ENCODE measurements at places on chromosomes 16 and 17. TPM values are rescaled to one million over a fixed set of nuclear protein-coding genes. Genes with fewer than 3 reads are reported as not detected.
A peak's percentile ranks its signal among the peaks of the same experiment; 100 is the strongest.

The CA7 gene
- 0.28 TPM for polyA plus RNA-seq

The CMTM2 gene
- polyA plus RNA-seq, result 0.52 TPM

DNA sequence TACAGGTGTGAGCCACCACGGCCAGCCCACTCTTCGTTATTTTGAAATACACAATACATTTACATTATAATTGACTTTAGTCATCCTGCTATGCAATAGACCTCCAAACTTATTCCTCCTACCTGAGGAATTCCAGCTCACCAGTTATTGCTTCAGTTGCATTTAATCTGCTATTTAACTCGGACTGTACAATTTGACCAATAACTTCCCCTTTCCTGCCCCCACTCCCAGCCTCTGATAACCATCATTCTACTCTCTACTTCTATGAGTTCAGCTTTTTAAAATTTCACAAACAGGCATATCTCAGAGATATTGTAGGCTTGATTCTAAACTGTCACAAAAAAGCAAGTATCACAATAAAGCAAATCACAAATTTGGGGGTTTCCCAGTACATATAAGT, 157.0 kb downstream of the COPRS start:
- DNase-seq, result no peak

- no peak for DNase-seq
Measured at GRCh38 chr16:73125850-73126524, 78.1 kb upstream of the ZFHX3 start.

DNA sequence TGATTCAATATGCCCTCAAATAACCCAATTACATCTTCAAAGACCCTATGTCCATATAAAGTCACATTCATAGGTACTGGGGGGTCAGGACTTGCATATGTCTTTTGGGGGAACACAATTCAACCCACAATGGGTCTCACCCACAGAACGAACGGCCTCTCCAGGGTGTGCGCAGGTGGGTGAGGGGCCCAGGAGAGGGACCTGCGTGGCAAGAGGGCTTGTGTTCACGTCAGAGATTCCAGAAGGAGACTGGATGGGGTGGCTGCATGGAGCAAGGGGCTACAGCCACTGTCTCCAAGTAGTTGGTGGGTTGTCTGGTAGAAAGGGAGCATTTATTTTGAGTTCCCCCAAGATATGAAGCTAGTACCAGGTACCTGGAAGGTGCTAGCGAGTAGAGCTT, 212.2 kb downstream of the SEC14L1 start:
- DNase-seq, result no peak

DNA sequence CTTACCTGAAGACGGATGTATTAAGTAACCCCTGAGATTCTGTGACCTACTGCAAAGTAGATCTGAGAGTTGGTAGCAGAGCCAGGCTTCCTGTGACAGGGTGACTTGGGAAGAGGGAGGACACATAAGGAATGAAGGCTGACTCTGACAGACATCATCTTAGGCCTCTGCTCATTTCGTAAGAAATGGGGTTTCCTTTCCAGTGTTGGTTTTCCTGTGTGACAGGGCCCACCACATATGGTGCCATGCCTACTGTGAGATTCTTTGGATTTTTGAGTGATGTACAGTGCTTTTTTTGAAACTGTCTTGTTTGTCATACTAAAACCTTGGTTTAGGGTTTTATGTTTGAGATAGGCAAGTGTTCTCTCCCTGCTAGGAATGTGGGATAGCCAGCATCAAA, 12.7 kb downstream of the LIG3 start:
- no peak for DNase-seq

The TMC5 gene
- polyA plus RNA-seq, result 0.62 TPM

- no peak for DNase-seq
Measured at GRCh38 chr17:17846003-17846402, 9.2 kb upstream of the SREBF1 start.

DNA sequence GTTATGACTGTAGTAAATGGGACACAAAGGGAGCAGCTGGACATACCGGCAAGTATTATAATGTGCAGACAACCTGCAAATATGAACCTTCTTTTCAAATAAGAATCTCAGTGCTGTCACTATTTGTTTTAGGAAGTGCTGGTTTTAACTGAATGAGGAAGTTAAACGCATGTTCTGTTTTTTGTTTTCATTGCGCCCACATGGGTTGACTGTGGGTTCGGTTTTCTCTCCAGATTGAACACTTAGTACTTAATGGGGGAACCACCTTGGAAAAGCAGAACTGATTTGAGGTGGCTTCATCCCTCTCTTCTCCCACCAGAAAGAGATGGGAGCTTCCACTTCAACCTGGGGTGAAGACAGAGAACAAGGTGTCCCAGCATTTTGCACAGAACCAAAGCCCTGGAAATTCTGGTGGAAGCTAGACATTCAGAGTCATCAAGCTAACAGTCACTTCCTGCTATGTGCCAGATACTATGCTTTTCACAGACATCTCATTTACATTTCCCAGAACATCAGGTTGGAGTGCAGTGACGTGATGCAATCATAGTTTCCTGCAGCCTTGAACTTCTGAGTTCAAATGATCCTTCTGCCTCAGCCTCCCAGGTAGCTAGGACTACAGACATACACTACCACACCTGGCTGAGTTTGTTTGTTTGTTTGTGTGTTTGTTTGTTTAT, 149.8 kb downstream of the CDH13 start:
- no peak for DNase-seq

GRCh38 chr16:58085584-58086251, 43.5 kb downstream of the CFAP20 start:
- DNase-seq, result no peak

- DNase-seq, result no peak
Measured at GRCh38 chr17:1180958-1181752, 1.4 kb upstream of the ABR start.

DNA sequence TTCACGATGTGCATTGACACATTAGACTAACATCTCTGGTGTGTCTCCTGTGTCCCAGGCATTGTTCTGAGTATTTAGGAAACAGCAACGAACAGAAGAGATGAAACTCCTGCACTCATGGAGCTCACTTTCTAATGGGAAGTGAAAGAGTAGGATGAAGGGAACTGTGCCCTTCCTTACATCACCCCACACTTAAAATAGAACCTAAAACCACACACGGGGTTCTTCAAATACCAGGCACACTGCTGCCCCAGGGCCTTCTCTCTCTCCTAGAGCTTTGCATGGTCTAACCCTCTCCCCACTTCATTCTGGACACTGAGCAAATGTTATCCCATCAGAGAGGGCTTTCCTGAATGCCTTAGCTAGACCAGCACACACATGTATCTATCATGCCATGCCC, 33.7 kb downstream of the TRIM25 start:
- DNase-seq, result no peak

GRCh38 chr17:47197821-47198220, 8.7 kb upstream of the CDC27 start:
- DNase-seq, result no peak

The CCL7 gene
- polyA plus RNA-seq, result not detected

The ACSF2 gene
- polyA plus RNA-seq, result 112 TPM

GRCh38 chr17:66255112-66255511, 25.9 kb upstream of the APOH start:
- peak; percentile 63 for DNase-seq

The TPSD1 gene
- not detected for polyA plus RNA-seq

- DNase-seq, result no peak
Measured at GRCh38 chr16:14377326-14377725, 252.7 kb downstream of the PARN start.

- no peak for DNase-seq
Measured at GRCh38 chr16:65222049-65222448, 100.2 kb upstream of the CDH11 start.

DNA sequence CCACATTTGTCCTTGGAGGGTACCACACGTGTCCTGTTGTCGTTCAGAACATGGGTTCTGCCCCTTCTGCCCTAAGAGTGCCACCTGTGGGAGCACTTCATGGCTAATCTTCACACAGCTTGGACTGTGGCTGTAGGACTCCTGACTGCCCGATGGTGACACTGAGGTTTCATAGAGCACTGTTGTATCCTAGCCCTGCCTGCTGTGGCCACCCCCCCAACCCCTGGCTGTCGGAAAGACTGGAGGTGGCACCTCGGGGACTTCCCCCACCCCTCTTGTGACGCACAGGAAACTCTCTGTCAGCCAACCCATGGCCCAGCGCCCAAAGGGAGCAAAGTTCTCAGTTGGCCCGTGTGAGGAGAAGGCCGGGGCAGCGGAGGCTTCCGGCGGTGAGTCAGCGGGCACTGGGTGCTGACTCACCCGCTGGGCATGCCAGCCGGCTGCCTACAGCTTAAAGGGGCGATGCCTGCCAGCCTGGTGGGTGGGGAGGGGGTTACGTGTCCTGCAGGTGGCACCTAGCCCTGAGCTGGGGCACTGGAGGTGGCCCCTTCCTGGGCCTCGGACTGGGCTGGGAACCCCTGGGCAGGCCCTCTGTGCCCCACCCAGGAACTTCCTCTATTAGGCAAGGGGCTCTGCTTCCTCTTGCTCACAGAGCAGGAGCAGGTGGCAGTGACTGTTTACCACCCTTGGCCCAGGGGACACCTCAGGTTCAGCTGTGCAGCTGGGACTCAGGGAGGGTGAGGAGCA, 3.4 kb downstream of the MAP2K3 start:
- peak; percentile 63 for DNase-seq

GRCh38 chr16:24848065-24848464, 2.3 kb downstream of the SLC5A11 start:
- no peak for DNase-seq

DNA sequence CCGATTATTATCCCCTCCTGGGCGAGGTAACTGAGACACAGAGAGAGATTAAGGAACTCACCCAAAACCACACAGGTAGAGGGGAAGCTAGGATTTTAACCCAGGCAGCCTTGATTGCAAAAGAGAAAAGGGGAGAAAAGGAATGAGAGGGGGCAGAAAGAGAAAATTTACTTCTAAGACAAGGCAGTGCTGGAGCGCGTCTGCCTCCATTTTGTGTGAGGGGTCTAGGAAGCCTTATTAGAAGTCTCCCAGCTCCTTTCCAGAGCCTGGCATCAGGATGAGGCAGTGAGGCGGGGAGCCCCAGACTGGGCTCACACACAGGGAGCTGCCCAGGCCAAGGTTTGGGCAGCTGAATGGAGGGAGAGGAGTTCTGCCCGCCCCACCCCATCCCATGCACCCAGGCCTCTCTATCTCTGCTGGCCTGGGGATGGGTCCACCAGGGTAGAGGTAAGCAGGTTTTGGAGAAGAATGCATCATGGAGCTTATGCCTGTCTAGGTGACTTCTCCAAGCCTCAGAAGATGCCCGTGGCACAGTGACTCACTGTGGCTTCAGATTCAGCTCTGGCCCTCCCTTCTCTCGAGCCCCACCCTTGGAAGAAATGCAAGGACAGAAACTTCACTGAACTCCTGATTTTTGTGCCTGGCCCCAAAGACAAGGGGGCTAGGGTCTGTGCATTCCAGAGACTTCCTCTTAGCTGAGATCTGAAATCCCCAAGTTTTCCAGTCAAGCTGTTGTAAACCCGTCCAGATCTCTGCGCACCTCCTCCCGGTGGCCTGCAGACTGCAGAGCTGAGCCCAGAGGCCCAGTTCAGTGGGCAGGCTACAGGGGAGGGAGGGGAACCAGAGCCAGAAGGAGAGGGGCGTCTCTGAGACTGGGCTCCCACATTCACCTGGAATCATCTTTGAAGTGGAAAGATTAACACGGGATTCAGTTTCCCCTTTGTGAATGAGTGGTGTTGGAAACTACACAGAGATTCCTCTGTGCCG, 95.1 kb upstream of the CDH5 start:
- DNase-seq, result no peak

The ARL5C gene
- polyA plus RNA-seq, result 0.44 TPM

DNA sequence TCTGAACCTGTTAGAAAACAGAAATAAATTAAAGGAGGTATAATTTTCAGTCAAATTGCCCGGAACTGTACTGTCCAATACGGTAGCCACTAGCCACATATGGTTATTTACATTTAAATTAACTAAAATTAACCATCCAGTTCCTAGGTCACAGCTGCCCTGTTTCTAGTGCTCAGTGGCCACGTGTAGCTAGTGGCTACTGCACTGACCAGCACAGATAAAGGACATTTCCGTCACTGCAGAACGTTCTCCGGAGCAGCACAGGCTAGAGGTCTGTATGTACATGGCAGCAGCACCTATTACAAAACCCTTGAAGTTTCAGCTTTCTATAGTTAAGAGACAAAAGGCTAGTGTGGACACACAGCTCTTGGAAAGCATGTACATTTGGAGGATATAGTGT, 33.7 kb downstream of the CPSF4L start:
- no peak for DNase-seq

DNA sequence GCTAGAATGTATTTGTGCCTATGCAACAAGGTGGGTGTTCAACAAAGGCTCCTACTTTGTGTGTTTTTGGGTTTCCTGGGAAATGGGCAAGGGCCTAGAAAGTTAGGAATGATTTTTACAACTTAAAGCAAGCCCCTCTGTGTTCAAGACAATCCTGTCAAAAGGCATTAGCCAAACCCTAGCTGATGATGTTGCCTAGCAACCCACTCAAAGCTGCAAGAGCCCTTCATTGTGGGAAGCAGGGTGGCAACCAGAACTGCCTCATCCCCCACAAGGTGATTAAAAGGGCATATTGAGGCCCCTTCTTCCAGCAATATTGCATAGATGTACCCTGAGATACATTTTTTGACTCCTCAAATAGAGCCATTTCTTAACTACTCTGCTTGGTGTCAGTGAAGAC, 16.0 kb upstream of the RASL10B start:
- no peak for DNase-seq

DNA sequence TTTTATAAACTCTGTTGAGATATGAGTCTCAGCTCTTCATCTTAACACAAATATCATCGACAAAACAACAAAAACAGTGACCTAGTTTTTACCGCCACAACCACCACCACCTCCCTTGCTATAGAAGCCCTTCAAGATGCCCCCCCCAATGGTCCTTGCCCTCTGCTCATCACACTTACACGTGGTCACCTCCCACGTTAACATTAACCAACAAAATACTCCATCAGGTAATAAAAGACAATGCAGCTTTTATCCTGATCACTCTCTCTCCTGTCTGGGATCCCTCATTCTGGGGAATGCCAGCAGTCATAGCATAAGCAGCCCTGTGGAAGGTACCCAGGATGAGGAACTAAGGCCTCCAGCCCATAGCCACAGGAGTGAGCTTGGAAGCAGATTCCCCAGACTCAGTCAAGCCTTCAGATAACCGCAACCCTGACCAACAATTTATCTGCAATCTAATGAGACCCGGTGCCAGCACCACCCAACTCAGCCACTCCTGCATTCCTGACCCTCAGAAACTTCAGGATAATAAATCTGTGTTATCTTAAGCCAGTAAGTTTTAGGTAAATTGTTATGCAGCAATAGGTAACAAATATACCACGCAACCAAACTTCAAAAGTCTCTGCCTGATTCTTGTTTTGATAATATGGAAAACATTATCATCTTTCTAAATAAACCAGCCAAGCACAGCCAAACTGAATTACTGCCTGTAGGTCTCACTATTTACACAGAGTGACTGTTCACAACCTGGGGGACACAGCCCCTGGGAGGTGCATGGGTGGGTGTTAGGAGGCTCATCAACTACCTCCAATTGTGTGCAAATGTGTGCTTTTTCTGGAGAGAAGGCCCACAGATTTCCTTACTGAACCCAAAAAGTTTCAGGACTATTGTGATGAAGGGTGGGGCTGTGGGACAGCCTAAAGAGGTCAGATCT, 6.1 kb downstream of the PECAM1 start:
- DNase-seq, result no peak
